Activated CD4-positive, alpha-beta memory T cell treated with anti-CD3 and anti-CD28 coated beads, Interleukin-2, amount 10 ng/mL, durations not matched to agents 7 days and 5 days (primary cell): ENCODE measurements at places on chromosomes 1 and 21.

- DNase-seq = no peak
These were observed 85.4 kb downstream of the TLR5 start for GRCh38 chr1:223057569-223058093.

- peak; percentile 54 for DNase-seq
These were observed 108.9 kb downstream of the CAPN8 start for GRCh38 chr1:223556414-223557129.

DNA sequence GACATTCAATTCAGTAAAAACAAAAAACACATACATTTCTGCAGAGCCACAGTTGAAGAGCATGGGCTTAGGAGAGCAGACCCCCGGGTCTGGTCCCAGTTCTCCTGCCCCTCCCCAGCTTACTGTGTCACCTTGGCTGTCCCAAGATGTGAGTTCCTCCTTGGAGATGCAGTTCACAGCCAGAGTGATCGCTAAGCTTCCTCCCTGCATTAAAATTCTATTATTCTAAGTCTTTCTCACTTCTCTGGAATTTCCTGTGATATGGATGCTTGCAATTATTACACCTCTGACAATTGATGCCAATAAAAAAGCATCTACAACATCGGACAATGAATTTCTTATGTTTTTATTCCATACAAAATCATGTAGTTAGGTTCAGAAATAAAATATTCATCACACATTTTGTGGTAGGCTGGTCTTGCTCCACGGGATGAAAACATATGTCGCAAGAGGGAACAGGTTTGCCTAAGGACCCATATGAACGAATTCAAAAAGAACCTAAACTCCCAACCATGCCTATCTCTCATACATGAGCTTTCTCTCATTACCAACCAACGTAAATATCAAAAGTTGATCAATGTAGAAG, 328.5 kb upstream of the RUNX1 start:
- DNase-seq = no peak

GRCh38 chr1:221583465-221583864, 158.4 kb downstream of the DUSP10 start:
- no peak for DNase-seq

DNA sequence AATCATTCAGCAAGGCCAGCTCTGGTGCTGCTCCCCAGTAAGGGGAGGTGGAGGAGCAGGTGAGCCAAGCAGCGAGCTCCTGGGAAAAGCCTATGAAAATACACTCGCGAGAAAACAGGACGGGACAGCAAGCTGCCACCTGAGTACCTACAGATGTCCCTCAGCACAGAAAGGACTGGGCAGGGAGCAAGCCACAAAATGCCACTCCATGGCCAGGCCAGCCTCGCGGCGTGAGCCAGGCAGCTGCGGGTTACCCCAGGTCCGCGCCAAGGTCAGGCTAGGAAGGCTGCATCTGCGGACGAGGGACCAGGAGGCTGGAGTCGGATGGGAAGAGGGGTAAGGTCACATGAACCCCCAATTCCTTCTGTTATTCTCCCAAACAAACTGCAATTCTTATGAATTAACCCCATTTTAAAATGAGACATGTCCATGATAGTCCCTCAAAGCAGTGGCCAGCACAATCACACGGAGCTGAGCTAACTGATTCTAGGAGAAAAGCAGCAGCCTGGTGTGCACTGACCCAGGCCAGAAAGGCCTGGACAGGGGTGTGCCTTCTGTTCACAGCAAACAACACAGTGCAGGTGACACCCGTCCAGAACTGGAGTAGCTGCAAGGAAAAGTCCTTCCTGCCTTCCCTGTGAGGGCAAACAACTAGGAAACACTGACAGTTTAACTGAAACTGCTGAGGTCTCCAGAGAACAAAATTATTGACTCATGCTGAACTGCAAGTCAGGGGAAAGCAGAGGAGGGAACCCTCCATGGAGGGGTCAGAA, 26.5 kb downstream of the PARP1 start:
- DNase-seq = no peak

DNA sequence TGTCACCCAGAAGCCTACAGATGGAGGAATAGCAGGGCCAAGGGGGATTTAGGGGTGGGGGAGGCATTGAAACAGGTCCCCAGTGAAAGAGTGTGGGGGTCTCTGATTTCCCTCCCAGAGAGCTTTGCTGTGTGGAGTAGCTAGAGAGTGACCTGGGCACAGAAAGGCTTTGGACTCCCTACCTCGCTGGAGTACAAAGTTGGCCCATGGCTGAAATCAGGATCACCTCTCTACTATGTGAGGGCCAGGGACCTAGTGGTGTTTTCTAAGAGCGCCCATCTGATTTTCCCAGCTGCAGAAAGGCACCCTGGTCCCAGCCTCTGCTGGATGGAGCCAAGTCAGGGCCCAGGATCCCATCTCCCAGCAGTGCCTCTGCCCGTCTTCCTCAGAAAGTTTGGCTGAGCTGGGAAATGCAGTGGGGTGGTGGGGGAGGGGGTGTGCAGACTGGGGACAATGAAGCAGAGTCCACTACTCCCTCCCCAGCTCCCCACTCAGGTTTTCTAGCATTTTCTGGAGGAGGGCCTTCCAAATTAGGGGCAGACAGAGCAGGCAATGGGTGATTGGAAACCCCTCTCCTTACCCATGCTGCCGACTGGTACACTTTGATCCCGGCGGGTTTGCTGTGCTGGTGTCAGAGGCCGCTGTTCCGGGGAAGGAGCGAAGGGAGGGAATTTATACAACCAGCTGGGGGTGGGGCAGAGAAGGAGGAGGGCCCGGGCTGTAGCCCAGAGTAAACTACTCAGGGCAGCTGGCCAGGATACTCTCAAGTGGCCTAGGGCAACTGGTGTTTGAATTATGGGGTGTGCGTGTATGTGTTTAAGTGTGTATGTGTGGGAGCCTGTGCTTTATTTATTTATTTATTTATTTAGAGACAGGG, at the start of gene SELENBP1:
SELENBP1 (minus strand) TSS at position 648 of the 877 bp plus-strand sequence; CDS start at position 584, 64 bp downstream.
- DNase-seq = no peak

GRCh38 chr1:244060686-244061085, 9.6 kb downstream of the ZBTB18 start:
- DNase-seq = no peak
